ENCODE measurements at places on chromosomes 12 and 14.

DNA sequence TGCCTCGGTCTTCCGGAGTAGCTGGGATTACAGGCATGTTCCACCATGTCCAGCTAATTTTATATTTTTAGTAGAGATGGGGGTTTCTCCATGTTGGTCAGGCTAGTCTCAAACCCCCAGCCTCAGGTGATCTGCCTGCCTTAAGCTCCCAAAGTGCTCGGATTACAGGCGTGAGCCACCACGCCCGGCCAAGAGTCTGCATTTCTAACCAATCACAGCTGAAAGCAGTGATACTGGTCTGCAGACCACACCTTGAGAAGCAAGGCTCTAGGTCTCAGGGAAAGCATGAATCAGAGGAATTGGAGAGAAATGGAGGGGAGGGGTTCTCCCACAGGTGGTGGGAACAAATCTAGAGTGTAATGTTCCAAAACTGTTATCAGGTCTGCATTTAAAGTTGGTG lies 55.2 kb upstream of the TMEM263 start:
- no peak for DNase-seq

DNA sequence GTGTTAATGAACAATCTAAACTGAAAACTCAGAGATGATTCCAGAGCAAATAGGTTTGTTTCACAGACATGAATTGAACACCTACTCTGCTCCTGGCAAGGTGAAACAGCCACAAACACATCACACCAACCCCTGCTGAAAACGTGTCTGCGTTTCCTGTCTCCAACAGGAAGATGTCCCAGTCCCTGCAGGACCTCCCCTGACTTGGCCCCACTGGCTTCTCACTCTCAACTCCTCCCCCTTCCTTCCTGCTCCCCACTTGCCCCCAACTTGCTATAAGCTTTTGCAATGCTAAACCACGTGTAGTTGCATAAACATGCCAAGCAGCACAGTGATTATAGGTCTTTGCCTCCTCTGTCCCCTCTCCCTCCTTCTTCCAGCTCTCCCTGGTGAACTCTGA lies 567.6 kb downstream of the BCL11B start:
- no peak for DNase-seq

- DNase-seq, result no peak
Observed at GRCh38 chr12:88633312-88633711, 53.0 kb upstream of the KITLG start.

DNA sequence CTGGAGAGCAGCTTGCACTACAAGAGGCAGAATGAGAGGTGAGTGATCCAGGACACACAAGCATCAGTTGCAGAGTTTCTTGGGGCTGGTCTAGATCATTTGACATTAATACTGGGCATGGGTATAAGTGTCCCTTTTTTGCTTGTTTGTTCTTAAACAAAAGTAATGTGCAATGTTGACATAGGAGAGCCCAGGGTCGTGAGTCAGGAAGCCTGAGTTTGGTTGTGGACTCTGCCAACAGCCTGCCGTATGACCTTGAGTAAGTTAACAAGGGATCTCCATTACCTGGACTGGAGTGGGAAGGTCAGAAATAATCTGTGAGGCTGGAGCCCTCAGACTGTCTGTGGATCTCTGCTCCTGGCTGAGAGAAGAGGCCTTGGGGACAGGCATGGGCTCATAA lies 170.3 kb downstream of the KCNA5 start:
- DNase-seq, result no peak

DNA sequence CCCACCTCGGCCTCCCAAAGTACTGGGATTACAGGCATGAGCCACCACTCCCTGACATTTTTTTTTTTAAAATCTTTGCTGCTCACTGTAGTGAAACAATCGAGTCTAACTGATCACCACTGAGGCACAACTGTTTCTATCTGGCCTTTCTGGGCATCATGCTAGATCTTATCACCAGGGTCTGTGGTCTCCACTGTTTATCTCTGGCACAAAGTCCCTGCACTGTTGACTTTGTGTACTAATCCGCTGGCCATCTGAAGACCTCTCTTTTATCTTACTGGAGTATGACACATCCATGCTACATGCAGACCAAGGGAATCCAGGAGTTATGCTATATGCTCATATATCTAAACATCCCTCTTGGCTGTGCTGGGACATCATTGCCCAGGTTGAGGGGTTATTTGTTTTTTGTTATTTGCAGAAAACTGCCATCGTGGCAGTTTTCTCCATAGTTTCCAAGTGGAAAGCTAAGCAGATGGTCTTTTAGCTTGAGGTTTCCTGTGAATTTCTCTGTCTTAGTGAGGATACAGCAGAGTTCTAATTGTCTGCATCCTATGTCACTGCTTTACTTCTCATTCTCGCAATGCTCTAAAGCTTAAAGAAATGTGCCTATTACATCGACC lies 456.9 kb downstream of the CCER1 start:
- no peak for DNase-seq

DNA sequence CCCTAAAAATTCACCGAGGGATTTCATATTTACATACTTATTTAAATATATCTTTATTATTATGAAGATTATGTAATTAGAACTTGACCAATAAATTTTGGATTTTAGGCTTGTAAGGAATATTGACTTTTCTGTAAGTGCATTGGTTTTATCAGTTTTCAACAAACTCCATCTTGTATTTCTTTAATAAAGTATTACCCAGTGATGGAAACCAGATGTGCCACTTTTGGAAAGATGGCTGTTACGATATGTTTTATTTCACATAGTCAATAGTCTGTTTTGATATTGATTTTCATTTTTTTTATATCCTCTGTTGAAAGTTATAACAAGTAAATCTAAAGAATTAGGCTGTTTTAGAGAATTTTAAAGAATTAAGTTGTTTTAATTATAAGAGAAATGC lies 1.8 kb downstream of the MON2 start:
- no peak for DNase-seq

- no peak for DNase-seq
Observed at GRCh38 chr12:2185751-2186341, 133.1 kb downstream of the CACNA1C start.

GRCh38 chr12:127822809-127823411 lies 444.1 kb upstream of the TMEM132C start:
- DNase-seq, result no peak

- no peak for DNase-seq
Observed at GRCh38 chr12:91603060-91603459, 420.4 kb upstream of the DCN start.

GRCh38 chr12:45611061-45611460 lies 118.4 kb upstream of the ARID2 start:
- no peak for DNase-seq

GRCh38 chr14:41629876-41630275 lies 23.2 kb downstream of the LRFN5 start:
- no peak for DNase-seq

DNA sequence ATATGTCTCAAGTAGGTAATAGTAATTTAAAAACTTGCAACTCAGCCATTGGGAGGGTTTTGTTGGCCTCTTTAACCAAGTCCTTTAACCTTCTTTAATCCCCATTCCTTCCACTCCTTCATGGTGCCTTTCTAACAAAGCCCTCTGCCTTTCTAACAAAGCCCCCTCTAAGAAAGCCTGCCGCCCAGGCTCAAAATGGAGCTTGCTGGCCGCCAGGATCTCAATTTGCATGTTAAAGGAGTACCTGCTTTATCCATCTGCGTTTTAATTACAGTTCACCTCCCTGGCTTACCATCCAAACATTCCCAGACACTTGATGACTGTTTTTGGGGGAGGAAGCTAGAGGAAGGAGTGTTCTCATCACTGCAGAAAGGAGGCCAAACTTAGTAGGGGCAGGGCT lies 183.4 kb downstream of the PTPN11 start:
- DNase-seq, result no peak

DNA sequence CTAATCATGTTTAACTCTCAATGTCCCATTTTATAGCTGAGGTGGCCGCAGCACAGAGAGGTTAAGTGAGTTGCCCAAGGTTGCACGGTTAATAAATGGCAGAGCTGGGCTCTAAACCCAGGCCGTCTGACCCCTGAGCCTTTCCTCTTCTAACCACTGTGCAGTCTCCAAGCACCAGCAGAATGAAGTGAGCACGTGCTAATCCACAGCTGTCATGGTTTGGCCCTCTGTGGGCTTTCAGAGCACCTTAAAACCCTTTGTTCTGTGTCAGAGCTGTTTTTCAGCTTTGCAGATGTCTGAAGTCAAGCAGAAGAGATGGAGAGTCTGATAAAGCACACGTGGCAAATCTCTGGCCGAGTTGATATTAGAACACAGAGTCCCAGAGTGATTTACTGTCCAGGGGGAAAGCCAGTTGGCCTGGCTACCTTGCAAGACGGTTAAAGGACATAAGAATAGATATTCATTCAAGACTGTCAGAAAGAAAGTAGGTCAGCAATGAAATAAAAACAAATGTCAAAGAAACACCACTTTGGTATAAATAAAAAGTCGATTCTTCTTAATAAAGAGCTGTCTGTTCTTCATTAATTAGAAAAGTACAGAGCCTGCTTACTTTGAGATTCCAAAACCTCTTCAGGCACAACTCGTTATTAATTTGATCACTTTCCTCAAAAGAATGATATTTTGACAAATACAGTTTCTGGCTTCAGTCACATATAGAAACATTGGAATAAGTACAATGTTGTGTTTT lies 107.3 kb downstream of the CRADD start:
- no peak for DNase-seq

DNA sequence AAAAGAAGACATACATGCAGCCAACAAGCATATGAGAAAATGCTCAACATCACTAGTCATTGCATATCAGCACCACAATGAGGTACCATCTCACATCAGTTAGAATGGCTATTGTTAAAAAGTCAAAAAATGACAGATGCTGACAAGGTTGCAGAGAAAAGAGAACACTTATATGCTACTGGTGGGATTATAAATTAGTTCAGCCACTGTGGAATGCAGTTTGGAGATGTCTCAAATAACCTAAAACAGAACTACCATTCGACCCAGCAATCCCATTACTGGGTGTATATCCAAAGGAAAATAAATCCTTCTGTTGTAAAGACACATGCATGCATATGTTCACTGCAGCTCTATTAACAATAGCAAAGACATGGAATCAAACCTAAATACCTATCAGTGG lies 238.4 kb downstream of the KCNC2 start:
- DNase-seq, result no peak

DNA sequence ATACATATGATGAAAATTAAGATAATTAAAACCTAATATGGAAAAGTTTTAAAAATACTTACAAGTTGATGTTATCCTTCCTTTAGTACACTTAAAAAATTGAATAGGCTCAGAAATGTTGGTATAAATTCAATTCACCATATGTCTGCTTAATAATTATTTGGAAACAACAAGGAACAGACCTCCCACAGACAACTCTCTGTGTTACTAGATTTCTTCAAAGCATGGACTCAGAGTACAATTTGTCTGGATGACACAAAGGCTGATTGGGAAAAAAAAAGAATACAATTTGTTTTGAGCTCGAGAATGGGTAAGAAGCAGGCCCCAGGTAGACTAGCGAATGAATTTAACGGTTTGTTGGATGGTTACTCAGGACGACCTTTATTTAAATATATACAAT lies 48.9 kb upstream of the BTG1 start:
- DNase-seq, result no peak

DNA sequence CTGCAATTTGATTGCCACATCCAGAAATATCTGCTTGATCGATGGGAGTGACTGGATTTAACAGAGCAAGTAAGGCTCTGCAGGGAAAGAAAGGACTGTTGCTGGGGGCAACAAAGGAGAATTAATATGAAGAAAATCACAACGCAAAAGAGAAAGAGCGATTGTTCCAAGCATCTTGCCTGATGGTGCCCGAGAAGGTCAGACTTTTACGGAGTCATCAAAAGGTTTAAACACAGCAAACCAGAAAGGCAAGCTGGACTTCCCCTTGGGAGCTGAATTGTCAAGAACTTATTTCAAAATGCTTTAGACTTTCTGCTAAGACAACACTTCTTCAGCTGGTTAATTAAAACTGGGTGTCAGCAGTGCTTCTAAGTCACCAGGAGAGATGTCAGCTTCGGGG lies 791.5 kb downstream of the MED13L start:
- no peak for DNase-seq

DNA sequence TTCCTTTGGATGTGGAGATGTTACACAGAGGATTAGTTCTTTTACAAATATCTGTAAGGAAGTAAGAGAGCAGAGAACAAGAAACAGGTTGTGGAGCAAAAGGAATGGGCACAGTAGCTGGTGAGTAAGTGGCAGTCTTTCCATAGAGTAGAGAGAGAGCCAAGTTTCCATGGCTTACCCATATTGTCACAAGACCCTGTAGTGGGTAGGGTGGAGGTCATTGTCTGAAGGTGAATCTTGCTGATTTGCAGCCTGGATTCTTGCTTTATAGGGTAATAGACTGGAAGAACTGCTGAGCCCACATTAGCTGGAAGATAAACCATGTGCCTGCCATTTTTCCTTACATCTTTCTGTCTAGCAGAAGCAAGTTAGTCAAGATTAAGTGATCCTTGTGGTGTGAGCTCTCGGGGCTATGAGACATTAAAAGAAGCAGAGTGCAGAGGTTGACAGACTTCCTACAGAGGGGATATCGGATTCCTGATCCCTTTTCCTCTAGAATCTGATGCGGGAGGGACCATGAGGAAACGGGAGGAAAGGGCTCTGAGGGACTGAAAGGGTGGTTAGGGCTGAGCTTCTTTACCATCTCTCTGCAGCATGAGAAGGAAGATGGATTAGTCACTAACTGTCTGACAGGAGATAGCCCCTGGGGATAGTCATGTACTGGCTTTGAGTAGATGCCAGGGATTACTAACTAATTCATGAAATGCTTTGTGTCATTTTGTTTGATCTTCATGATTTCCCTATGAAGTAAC lies 44.0 kb upstream of the LRTM2 start:
- DNase-seq, result no peak

- no peak for DNase-seq
Observed at GRCh38 chr12:51600721-51601120, 9.7 kb downstream of the SCN8A start.

- DNase-seq, result no peak
Observed at GRCh38 chr12:88638388-88638787, 58.1 kb upstream of the KITLG start.

DNA sequence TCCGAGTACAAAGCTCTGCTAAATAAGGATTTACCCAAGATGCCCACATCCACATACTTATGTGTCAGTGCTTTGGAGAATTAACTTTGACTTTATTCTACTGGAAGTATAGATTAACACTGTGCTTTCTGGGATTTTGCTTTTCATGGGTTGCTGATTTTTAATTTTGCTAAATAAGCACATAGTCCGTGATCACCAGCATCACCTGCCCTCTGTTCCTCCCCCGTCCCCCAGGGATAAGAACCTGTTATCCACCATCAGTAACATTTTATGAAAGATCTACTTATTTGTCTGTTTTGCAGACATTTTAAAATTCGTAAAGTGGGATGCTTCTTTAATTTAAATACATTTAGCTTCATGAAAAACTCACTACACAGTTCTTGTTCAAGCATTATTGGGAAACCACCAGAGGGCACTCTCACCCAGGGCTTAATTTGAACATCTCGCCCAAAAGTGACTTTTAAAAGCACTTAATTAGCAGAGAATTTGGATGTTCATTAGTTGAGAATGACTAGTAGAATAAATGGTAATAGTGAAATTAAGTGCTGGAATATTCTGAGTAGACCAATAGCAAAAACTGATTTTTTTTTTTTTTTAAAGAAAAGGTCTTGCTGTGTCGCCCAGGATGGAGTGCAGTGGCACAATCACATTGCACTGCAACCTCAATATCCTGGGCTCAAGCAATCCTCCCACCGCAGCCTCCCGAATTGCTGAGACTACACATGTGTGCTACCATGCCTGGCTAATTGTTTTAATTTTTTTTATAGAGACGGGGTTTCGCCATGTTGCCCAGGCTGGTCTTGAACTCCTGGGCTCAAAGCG lies 35.7 kb downstream of the MRPL42 start:
- peak; percentile 66 for DNase-seq

- no peak for DNase-seq
Observed at GRCh38 chr12:77401064-77401769, 335.8 kb upstream of the E2F7 start.

- DNase-seq, result no peak
Observed at GRCh38 chr14:90632871-90633270, 183.4 kb downstream of the TTC7B start.

Data from liver (tissue), 10 donors.